ENCODE measurements at places on chromosomes 1 and 21.

- DNase-seq, result no peak
These were observed 291.6 kb downstream of the PTBP2 start for GRCh38 chr1:97013136-97013535.

- no peak for DNase-seq
These were observed 61.8 kb upstream of the ETS2 start for GRCh38 chr21:38743772-38744529.

DNA sequence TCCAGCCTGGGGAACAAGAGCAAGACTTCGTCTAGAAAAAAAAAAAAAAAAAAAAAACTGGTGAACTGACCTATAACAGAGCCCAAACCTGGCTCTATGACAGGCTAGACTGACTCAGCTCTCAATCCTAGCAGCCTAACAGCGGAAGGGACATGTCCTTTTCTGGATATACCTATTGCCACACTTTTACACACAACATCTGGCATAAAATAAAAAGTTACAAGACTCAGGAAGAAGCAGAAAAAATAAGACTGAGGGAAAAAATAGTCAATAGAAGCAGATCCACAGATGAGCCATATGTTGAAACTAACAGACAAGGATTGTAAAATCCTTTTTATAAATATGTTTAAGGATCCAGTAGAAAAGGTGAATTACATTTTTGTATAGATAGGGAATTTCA, 57.5 kb upstream of the IPO9 start:
- DNase-seq, result no peak

DNA sequence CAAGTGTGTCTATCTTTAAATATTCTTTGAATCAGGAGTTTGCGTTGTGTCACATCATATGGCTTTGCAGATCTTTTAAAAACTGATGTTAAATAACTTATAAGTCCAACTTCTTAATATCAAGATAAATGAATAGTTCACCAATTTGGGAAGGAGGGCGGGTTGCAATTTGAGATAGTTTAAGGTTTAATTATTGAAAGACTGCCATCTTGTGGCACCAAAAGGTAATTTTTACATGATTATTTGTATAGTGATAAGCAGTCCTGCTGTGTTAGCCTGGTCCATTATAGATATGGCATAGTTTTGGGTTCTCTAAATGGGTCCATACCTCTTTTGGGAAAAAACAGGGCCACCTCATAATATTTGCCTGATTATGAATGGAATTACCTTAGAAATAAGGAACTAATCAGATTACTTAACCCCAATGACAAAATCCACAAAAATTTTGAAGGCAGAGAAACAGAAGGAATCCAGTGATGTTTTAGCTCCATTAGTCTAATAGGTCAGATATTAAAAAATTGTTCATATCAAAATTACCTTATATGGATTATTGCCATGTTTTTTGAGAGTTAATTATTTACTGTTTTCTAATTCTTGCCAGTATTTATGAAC, 64.3 kb downstream of the PRKAA2 start:
- no peak for DNase-seq

GRCh38 chr1:146001709-146002108, 5.3 kb upstream of the TXNIP start:
- DNase-seq, result no peak

GRCh38 chr1:58104960-58105359, 441.6 kb downstream of the OMA1 start:
- DNase-seq, result no peak

- DNase-seq, result no peak
These were observed 172.5 kb downstream of the PLPP3 start for GRCh38 chr1:56406821-56407220.

DNA sequence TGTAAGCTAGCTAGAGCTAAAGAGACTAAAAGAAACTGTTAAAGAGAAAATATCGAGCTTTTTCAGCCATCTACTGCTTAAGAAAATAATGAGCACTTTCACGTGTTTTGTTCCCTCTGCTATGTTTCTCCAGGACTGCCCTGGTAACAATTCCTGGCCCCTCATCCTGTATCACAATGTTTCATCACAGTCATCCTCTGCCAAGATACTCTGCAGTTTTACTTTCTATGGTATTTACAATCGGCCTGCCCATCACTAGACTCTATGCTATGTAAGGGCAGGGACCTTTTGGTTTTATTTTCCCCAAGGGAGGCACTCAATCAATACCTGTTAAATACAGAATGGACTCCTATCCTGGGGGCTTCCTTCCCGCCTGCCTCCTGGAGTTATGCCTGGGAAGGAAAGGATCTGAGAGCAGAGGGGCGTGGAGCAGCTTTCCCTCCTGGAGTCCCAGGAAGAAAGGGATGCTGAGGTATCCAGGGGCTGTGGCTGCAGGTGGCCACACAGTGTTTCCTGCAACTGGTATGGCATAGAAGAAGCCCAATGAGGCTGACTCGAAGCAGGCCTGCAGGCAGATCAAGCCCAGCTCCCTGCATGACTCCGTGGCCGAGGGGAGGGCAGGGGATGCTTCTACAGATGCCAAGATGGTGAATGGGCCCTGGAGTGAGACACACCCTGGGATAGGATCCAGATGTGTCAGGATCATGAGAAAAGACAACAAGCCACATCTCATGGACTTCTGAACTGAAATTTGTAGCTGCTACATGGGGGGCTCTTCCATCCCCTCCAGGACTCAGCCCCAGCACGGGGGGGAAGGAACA, 52.9 kb downstream of the MATN1 start:
- no peak for DNase-seq

- DNase-seq, result no peak
These were observed 487.3 kb downstream of the SIPA1L2 start for GRCh38 chr1:232142403-232143314.

GRCh38 chr1:109263234-109263596, 13.9 kb downstream of the CELSR2 start:
- no peak for DNase-seq

DNA sequence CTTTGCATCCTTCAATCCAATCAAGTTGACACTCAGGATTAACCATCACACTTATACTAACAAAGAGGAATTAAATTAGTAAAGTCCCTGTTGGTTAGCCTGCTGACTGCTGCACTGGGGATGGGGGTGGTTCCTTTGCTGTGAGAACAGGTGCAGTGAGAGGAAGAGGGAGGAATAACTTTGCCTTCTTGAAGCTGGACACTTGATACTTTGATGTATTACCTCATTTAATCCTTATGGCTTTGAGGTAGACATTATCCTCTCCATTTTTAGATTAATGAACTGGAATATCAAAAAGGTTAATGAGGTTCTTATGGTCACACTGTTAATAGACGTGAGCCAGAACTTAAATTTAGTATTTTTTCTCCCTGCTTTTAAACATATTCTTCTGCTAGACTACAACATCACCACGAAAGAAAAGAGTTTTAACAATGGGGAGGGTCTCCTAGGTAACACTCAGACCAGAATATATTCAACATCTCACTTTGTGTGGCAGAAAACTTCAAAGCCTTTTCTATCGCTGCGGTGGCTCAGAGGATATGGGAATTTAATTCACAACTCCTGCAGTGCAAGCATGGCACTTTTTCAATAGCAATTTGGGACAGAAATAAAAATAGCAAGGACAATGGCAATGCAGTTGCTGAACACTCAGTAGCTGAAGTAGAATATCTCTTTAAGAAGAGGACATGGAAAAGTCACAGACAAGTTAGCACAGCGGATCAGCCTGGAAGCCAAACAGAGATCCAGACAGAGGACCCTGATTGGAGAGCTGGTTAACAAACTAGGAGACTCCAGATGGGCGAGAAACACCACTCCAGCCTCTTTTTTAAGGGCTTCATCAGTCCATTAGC, 68.8 kb upstream of the DNAH14 start:
- DNase-seq, result no peak

- DNase-seq, result no peak
These were observed 6.8 kb upstream of the IL24 start for GRCh38 chr1:206890125-206891060.
